ENCODE measurements at places on chromosomes 1 and 21.

- DNase-seq = peak; percentile 75
These were observed 3.2 kb downstream of the ATP8B2 start for GRCh38 chr1:154328318-154329151.

- no peak for DNase-seq
These were observed 2.0 kb downstream of the MEF2D start for GRCh38 chr1:156498432-156499193.

- no peak for DNase-seq
These were observed 94.2 kb downstream of the DISC1 start for GRCh38 chr1:231720652-231721325.

- DNase-seq = no peak
These were observed 186.6 kb downstream of the AK5 start for GRCh38 chr1:77468257-77468948.

DNA sequence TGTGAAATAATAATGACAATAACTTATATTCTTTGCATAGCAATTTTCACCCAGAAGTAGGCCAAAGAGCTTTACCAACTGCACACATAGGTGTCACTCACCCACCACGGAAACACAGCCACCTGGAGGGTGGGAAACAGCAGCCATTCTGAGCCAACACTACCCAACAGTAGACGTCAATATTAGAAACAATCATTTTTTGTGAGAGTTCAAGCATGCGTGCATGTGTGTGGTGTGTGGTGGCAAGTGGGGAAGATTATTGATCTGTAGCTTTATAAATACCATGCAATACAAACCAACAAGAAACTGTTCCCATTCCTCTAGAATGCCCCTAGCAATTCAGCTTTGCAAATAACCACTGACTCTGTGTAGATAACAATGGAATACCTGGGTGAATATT, 19.1 kb downstream of the PROX1 start:
- no peak for DNase-seq

All from hippocampal formation (tissue), 2 donors.